HT1080 (cell line): ENCODE measurements at places on chromosomes 2 and 18. TPM values are rescaled to one million over a fixed set of nuclear protein-coding genes. Genes with fewer than 3 reads are reported as not detected.

ACMSD gene
- total RNA-seq = not detected in 2 replicates

LCT gene
- not detected in 2 replicates for total RNA-seq

C1D gene
- 21.7 and 26.8 TPM in 2 replicates for total RNA-seq

BCL2L11 gene
- 2.5 and 5.4 TPM in 2 replicates for total RNA-seq

SF3B1 gene
- 137 and 168 TPM in 2 replicates for total RNA-seq

TCF23 gene
- not detected in 2 replicates for total RNA-seq

CIDEA gene
- not detected in 2 replicates for total RNA-seq

PROKR1 gene
- total RNA-seq = not detected in 2 replicates

EHD3 gene
- total RNA-seq = 14.1 and 17.5 TPM in 2 replicates

ZEB2 gene
- 13.1 and 15.5 TPM in 2 replicates for total RNA-seq

SPDYA gene
- 0.19 and 0.33 TPM in 2 replicates for total RNA-seq

CREG2 gene
- 7.0 and 7.1 TPM in 2 replicates for total RNA-seq
